ENCODE measurements at places on chromosomes 1 and 21.

- DNase-seq: no peak
Observed at GRCh38 chr1:229131243-229132105, 139.4 kb upstream of the RAB4A start.

DNA sequence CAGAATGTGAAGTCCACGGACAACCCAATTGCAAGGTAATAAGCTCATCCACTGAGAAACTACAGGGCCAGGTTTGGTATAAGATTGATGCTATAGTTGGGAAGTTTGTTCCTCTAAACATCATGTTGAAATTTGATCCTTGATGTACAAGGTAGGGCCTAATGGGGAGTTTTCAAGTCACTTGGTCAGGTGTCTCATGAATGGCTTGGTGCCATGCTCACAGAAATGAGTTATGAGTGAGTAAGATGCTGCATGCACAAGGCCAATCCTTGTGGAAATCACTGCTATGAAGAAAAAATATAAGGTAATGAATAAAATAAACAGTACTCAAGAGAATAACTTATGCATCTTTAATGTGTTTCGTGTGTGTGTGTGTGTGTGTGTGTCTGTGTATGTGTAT, 1891.2 kb downstream of the NCAM2 start:
- DNase-seq: no peak

GRCh38 chr1:20867062-20867461, 80.0 kb upstream of the HP1BP3 start:
- DNase-seq: no peak

DNA sequence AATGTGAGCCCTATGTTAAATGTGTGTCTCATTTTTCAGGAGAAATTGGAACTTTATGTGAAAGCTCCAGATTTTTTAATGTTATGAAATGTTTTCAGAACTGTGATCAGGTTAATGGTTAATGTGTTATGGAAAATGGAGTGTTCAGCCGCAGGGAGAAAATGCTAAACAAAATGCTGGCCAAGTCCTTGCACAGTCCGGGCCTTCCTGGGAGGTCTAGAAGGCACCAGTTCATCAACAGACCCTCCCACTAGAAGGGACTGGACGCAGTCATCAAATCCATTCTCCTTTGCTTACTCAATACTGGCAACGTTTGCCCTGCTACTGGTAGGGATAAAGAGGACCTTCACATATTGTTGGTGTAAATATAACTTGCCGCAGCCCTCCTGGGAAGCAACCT, 43.4 kb downstream of the VWA5B1 start:
- no peak for DNase-seq

- no peak for DNase-seq
Observed at GRCh38 chr1:212618466-212619210, 10.1 kb downstream of the ATF3 start.
